ENCODE measurements at places on chromosomes 5 and 9.

DNA sequence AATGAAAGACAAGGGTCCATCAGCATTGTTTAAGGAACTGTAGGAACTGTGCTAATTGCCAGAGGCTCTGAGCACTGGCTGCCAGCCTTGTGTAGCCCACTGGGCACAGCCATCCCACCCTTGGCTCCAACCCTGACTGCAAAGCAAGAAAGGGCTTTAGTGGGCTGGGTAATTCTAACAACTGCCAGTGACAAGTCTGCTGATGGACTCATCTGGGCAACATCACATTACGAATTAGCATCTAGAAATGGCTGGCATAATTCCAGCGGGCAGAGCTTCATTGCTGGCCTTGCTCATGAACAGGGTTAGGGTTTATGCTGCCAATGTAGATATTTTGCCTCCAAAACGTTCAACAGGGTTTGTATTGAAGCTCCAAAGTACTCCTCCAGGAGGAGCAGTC, 326.9 kb downstream of the ARHGEF28 start:
- DNase-seq = no peak

GRCh38 chr9:133830310-133830709, 92.2 kb upstream of the SARDH start:
- no peak for DNase-seq

DNA sequence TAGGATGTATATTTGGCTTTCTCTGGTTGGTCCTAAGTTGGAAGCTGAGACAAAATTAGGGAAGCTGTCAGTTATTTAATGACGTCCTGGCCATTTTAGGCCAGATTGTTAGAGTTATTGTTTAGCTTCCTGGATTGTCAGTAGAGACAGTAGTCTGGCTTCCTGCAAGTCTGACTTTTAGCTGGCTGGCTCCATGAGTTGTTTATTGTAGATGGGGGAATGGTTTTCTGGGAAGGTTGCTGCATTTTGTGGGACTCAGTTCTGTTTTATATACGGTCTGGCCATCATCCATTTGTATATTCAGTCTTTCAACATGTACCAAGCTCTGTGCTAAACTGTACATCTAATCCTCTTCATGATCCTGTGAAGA, 68.3 kb downstream of the SGCD start:
- no peak for DNase-seq

DNA sequence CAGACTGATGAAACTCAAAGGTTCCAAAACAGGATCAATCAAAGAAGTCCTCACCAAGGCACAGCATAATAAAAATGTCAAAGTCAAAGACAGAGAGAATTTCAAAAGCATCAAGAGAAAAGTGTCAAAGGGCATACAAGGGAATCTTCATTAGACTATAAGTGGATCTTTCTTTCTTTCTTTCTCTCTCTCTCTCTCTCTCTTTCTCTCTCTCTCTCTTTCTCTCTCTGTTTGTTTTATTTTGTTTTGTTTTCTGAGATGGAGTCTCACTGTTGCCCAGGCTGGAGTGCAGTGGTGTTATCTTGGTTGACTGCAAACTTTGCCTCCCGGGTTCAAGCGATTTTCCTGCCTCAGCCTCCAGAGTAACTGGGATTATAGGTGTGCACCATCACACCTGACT, 148.3 kb upstream of the CD180 start:
- DNase-seq = no peak

- no peak for DNase-seq
These were observed 185.8 kb downstream of the CDK5RAP2 start for GRCh38 chr9:120394058-120394669.

DNA sequence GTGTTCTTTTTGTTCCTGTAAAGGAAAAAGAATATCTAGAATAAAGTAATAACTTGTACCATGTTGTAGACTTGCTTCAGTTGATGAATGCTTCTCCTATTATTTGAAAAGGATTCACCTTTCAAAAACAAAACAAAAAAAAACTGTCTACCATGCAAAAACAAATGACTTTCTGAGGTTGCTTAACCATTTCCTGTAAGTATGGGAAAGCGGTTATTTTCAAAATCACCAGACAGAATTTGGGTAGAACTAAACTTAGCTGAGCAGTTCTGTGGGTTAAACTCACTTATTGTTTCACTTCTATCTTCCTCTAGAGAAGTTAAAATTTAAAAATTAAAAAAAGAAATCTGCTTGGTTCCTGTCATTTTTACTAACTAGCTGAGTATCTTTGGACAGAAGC, 25.2 kb downstream of the LNPEP start:
- no peak for DNase-seq

DNA sequence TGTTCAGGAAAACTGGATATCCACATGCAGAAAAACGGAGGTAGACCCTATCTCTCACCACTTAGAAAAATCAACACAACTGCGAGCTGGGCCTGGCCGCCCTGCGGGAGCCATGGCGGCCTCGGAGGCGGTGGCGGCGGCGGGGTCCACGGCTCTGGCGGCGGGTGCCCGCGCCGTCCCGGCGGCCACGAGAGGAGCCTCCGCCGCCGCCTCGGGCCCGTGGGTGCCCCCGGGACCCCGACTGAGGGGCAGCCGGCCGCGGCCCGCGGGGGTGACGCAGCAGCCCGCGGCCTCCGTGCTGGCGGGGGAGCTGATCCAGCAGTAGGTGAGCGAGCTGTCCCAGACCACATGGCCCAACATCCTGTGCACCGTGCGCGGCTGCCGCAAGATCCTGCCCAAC, 25.3 kb downstream of the FANCC start:
- no peak for DNase-seq

GRCh38 chr9:110128664-110129329, 79.2 kb downstream of the C9orf152 start:
- no peak for DNase-seq

GRCh38 chr9:121863955-121864354, 212.5 kb downstream of the DAB2IP start:
- DNase-seq = no peak

DNA sequence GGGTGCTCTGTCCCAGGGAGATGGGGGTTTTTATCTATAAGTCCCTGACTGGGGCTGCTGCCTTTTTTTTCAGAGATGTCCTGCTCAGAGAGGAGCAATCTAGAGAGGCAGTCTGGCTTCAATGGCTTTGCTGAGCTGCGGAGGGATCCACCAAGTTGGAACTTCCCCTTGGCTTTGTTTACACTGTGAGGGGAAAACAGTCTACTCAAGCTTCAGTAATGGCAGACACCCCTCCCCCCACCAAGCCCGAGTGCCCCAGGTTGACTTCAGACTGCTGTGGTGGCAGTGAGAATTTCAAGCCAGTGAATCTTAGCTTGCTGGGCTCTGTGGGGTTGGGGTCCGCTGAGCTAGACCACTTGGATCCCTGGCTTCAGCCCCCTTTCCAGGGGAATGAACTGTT, 375.8 kb downstream of the RAB3C start:
- DNase-seq = no peak

DNA sequence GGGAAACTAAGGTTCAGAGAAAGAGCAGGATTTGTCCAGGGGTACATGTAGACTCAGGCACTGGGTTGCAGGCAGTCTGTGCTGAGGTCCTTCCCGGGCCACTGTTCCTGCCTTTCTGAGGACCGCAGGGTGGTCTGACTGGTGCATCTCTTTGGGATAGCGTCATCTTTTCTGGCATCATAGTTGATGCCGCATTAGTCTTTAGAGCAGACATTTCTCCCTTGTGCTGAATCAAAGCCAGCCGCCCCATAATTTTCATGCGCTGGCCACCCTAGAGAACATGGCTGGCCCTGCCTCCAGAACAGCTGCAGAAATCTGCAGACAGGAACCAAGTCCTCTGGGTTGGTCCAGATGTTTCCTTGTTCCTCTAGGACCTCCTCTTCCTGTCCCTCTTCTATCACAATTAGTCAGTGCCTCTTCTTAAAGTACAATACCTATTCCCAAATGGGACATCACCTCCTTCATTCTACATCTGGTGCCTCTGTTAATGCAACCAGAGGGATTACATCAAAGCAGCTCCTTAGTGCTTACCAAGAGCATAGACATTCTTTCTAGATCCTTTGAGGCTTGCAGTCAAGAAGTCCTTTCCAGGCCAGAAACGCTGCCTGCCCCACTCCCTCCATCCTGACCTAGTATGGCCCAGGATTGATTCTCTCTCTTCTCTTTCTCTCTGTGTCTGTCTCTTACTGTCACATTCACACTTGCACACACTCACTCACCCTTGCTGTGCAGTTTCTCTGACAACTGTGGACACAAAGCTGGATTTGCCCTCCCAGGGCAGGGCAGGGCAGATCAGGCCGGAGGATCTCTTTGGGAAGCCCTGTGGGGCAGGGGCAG, 42.0 kb upstream of the ORM1 start:
- DNase-seq = peak; percentile 24

DNA sequence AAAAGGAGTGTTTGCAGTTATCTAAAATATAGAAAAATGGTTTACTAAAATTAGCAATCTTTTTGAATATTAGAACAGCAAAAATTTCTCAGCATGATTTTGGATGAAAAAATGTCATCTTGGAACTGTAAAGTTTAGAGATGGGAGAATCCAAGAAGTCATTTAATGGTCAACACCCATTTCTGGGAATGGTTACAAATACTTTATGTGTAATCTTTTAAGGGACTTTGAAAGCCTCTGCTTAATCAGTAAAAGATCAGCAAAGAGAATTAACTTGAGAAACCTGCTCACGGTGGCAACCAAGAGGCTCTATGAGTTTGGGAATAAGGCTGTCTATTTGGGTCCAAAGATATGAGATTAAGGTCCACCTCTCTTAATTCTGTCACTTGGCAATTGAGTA, 13.0 kb downstream of the C1QTNF3 start:
- no peak for DNase-seq

DNA sequence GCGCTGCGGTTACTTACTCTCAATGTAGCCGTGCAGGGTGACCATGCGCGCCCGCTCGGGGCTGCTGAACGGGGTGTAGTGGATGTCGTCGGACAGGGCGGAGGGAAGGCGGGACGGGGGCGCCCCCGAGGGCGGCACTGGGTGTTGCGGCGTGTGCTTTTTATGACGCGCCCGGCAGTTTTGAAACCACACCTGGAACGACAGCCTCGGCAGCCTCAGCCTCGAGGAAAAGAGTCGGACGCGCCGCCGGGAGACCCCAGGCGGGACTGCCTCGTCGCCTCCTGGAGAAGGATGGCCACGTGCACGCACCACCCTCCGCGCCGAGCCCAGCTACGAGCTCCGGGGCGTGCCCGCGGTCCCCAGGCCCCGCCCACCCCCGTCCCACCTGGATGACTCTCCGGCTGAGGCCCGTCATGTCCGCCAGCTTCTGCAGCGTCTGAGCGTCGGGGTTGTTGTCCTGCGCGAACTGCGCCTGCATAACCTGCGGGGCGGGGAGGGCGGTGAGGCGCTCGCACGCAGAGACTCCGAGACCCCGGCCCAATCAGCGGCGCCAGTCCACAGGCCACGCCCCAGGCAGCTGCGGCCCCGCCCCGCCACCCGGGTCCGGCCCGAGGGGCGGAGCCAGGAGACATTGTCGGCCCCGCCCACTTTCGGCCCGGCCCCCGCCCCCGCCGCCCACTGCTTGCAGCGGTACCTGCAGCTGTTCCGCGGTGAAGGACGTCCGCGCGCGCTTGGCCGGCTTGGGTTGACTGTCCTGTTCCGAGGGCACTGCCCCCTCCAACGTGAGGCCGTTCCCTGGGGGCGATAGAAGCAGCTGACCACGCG, 15.0 kb downstream of the LHX6 start:
- DNase-seq = no peak

DNA sequence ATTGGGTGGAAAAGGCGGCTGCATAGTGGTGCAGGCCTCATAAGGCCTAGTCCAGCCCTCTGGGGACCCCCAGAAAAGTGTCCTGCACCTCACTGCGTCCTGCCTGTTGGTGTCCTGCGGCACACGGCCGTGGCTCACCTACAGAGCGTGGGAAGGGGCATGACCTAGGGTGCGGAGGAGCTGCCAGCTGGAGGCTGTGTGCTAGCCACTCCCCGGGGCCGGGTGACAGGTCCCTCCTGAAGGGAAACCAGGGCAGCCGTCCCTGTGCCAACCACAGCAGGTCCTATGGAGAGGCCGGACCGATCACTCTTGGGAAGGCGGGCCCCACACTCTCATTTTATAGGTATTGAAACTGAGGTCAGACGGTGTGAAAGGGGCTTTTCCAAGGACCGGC, 150.7 kb downstream of the RXRA start:
- no peak for DNase-seq

- DNase-seq = no peak
These were observed 9.5 kb downstream of the TRIM41 start for GRCh38 chr5:181232593-181232992.

DNA sequence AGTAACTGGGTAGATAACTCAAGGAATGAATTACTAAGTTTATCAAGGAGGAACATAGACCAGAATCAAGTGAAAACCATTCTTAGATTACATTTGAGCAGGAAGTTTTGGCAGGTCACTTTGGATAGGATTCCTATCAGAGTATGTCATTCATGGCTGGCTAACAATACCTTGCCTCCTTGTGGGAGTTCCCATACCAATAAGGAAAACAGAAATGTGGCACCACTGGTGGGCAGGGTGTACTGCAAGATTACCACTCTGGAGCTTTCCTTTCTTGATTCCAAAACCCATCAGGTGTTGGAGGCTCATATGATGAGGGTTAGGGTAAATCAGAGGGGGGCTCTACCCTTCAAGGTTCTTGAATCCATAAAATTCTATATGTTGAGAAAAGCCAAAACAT, 18.6 kb upstream of the SPATA31D1 start:
- DNase-seq = no peak

GRCh38 chr5:38258319-38259061, at the start of gene EGFLAM:
Gene EGFLAM (plus strand): TSS chr5:38258559. CDS start chr5:38258755, 196 bp downstream.
- DNase-seq = no peak

GRCh38 chr5:77867914-77868313, 91.8 kb upstream of the TBCA start:
- no peak for DNase-seq

DNA sequence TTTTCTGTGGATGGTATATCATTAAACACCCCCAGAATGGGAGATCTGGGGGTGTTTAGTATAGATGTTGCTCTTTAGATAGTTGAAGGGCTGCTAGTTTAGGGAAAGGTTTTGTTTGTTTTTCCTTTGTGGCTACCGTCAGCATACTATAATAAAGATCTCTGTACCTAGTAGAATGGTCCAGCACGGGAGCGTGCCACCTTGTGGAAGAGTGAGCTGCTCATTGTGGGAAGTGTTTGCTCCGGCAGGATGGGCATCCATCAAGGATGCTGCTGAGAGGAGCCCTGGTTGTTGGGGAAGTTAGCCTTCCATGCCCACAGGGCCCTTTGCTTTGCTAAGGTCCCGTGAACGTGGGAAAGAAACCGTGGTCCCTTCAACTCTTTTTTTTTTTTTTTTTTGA, 113.1 kb downstream of the LIFR start:
- DNase-seq = no peak

- no peak for DNase-seq
These were observed 22.2 kb downstream of the ITGA1 start for GRCh38 chr5:52809884-52810283.

GRCh38 chr5:156595132-156595787, 254.8 kb upstream of the PPP1R2B start:
- DNase-seq = peak; percentile 49

GRCh38 chr5:58731641-58732040, 148.8 kb downstream of the RAB3C start:
- DNase-seq = no peak

DNA sequence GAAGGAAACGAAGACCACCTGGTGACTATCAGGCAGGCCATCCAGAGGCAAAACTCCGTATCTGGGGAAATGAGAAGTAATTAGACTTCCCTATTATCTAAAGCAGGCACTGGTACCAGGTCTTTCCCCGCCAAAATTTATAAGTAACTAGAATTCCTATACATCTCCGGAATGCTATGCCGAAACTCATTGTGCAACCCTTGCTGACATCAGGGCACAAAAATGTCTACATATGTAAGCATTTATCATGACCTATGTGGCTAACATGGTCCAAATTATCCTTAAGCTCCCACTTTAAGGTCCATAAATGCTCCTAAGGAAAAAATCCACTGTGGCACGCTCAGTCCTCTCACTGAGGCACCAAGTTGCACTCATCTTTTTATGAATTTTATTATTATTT, 17.8 kb downstream of the ACTL7B start:
- no peak for DNase-seq
